Progenitor cell of endocrine pancreas (in vitro differentiated cells): ENCODE measurements at places on chromosomes 2 and 18. TPM values are rescaled to one million over a fixed set of nuclear protein-coding genes. Genes with fewer than 3 reads are reported as not detected.

GRCh38 chr18:43160509-43160908, 45.0 kb upstream of the RIT2 start:
- H3K4me3 ChIP-seq: no peak overlapping the region
- no peaks in the 10 kb centered on the region for H3K27me3 ChIP-seq
- H3K4me1 ChIP-seq: no peaks in the 10 kb centered on the region
- no peak for DNase-seq
- no peaks in the 10 kb centered on the region for H3K36me3 ChIP-seq

Gene NEU4
- 1.3 and 1.4 TPM in 2 replicates for total RNA-seq

Gene POTEJ
- 0.19 and 0.24 TPM in 2 replicates for total RNA-seq

Gene HSPD1
- total RNA-seq: 403 and 409 TPM in 2 replicates

GRCh38 chr18:50697509-50697908, 122.3 kb downstream of the MRO start:
- no peaks in the 10 kb centered on the region for H3K36me3 ChIP-seq
- H3K27ac ChIP-seq: no peak overlapping the region
- H3K4me3 ChIP-seq: no peak overlapping the region

DNA sequence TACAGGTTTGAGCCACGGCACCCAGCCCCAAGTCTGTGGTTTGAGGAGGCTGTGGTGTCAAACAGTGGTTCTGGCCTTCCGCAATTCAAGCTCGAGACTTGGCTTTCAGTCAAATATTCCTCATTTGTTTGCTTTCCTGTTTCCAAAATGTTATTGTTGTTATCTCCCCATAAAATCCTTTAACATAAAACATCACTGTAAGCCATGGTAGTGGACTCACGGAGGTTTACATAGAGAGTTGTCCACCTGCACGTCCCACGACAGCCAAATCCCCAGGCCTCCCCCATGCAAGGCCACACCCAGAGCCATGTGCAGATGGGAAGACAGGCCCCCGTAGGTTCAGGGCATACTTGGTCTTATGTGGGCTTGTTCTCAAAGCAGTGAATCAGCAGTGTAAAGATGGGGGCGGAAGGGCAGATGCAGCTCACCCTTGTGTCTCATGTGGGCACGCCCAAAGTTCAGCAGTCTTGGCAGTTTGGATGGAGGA, 18.9 kb upstream of the ST3GAL5 start:
- H3K27me3 ChIP-seq: peaks cover 4% of the 10 kb centered on the region
- H3K4me3 ChIP-seq: no peak overlapping the region
- no peak overlapping the region for H3K27ac ChIP-seq
- H3K36me3 ChIP-seq: no peaks in the 10 kb centered on the region
- DNase-seq: no peak
- H3K4me1 ChIP-seq: peaks cover 8% of the 10 kb centered on the region

DNA sequence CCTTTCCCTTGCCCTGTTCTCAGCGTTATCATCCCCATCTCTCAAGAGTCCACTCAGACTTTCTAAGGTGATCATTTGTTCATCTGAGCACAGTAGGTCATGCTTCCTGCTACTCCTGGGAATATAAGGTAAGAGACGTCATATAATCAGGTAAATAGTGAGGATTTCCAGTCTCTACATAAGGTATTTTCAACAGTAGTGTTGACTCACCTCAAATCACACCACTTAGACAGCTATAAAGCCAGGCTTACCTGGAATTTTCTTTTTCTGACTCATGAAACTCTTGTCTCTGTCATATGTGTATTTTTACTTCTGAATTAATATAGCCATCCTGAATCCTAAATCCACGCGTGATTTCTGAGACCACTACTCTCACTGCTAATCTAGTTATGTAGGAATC, 443.2 kb downstream of the ARHGAP15 start:
- no peaks in the 10 kb centered on the region for H3K36me3 ChIP-seq
- no peaks in the 10 kb centered on the region for H3K4me1 ChIP-seq
- H3K4me3 ChIP-seq: no peak overlapping the region
- H3K27ac ChIP-seq: no peak overlapping the region

Gene KLHL30
- 0.07 and 0.13 TPM in 2 replicates for total RNA-seq

DNA sequence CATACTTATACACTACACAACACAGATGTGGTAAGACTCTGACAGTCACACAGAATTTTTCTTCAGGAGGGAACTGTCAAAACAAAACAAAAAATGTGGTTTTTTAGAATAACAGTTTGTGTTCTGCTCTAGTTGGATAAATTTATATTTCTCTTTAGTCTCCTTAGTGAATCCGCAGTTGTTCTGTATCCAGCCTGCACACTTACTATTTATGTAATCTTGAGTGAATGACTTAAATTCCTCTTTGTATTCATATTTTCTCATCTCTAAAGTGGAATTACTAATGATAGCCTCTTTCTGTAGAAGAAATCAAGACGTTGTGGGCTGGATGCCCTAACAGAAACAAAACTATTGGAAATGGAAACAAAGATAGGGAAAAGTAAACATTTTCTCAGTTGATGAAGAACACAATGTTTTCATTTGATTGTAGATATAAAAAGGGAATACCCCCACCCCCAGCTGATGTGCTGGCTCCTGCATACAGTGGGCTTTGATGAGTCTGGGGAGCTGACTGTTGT, 375.2 kb downstream of the TRIB2 start:
- H3K4me3 ChIP-seq: no peak overlapping the region
- no peak overlapping the region for H3K27ac ChIP-seq
- peaks cover 8% of the 10 kb centered on the region for H3K4me1 ChIP-seq

Gene SRD5A2
- 0.07 TPM in 1 of 2 replicates, not detected in the other for total RNA-seq

Gene MITD1
- total RNA-seq: 37.8 and 38.4 TPM in 2 replicates

GRCh38 chr2:84857566-84857965, 23.3 kb downstream of the TRABD2A start:
- no peak for DNase-seq
- no peaks in the 10 kb centered on the region for H3K36me3 ChIP-seq
- no peak overlapping the region for H3K27ac ChIP-seq
- no peaks in the 10 kb centered on the region for H3K4me1 ChIP-seq

DNA sequence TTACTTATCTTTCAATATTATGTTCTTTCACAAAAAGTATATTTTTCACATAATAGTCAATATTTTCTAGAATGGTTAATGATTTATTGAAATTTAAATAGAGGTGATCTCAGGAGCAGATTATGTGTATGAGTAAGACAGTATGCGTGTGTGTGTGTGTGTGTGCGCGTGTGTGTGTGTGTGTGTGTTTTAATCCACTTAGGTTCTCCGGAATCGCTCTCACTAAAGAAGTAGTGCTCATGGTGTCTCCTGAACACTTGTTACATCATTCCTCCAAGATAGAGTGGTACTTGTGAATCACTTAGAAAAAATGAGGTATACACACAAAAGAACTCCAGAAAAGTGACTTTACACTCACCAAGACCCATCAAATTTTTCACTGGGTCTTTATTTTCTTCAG, 91.0 kb upstream of the KCNH7 start:
- H3K4me1 ChIP-seq: peaks cover 9% of the 10 kb centered on the region

Gene KIF5C
- total RNA-seq: 26.8 and 27.3 TPM in 2 replicates

- no peaks in the 10 kb centered on the region for H3K36me3 ChIP-seq
- no peaks in the 10 kb centered on the region for H3K27me3 ChIP-seq
- no peak for DNase-seq
- no peak overlapping the region for H3K27ac ChIP-seq
- H3K4me3 ChIP-seq: no peak overlapping the region
Observed at GRCh38 chr2:137826373-137827372, 137.6 kb upstream of the HNMT start.

- no peak overlapping the region for H3K4me3 ChIP-seq
- peaks cover 17% of the 10 kb centered on the region for H3K4me1 ChIP-seq
- H3K27ac ChIP-seq: no peak overlapping the region
- H3K27me3 ChIP-seq: no peaks in the 10 kb centered on the region
Observed at GRCh38 chr2:67169417-67170140, 227.6 kb upstream of the ETAA1 start.

GRCh38 chr2:203450561-203450960, 84.5 kb downstream of the RAPH1 start:
- no peak for DNase-seq
- no peak overlapping the region for H3K27ac ChIP-seq
- H3K27me3 ChIP-seq: no peaks in the 10 kb centered on the region
- peaks cover 2% of the 10 kb centered on the region for H3K36me3 ChIP-seq

Gene SPAG16
- 52.8 and 54.4 TPM in 2 replicates for total RNA-seq

Gene TRABD2A
- 1.4 and 2.0 TPM in 2 replicates for total RNA-seq

Gene C2orf81
- total RNA-seq: 11.3 and 13.4 TPM in 2 replicates

DNA sequence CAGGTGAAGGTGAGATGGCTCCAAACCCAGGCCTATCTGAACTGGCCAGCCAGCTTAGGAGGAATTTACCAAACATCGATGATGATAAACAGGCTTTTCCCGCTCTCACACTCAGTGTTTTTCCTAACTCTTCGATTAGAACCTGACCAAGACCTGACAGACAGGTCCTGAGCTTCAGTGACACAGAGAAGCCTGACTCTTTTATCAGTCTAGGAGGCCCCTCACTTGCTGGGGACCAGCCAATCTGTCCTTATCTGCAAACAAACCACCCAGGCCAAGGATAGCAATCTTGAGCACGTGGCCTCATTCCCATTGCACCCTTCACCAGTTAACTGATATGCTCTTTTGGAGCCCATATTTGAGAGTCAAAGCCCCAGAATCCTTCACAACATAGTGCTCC, 1.9 kb upstream of the ITSN2 start:
- no peaks in the 10 kb centered on the region for H3K27me3 ChIP-seq
- peaks cover 13% of the 10 kb centered on the region for H3K4me1 ChIP-seq
- no peaks in the 10 kb centered on the region for H3K36me3 ChIP-seq
- H3K4me3 ChIP-seq: peak overlapping the region; percentile 7
- no peak overlapping the region for H3K27ac ChIP-seq

Gene PDIA6
- total RNA-seq: 248 and 249 TPM in 2 replicates

- peaks cover 11% of the 10 kb centered on the region for H3K36me3 ChIP-seq
- H3K4me1 ChIP-seq: peaks cover 32% of the 10 kb centered on the region
- no peak overlapping the region for H3K4me3 ChIP-seq
- no peaks in the 10 kb centered on the region for H3K27me3 ChIP-seq
Observed at GRCh38 chr2:159093497-159093896, 125.1 kb downstream of the TANC1 start.

Gene GAL3ST2
- total RNA-seq: 0.51 and 0.84 TPM in 2 replicates

Gene KCNE4
- total RNA-seq: 0.60 and 0.72 TPM in 2 replicates

DNA sequence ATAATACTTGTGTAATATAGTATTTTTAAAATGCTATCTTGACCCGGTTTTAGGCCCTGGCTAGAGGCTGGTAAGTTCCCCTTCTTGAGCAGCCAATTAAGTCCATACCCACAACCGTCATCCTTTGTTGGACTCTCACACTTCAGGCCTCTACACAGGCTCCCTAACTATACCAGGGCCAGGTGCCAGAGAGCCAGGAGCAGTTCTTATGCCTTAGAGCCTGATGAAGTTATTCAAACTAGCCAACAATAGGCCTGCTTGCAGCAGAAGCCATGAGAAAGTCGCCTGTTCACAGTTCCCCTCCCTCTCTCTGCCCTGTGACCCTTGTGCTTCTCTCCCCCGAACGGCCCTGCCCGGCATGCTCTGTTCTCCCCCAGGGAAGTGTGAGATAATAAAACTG, 454.2 kb upstream of the KLHL29 start:
- DNase-seq: no peak
- no peaks in the 10 kb centered on the region for H3K4me1 ChIP-seq
- H3K27ac ChIP-seq: no peak overlapping the region
- no peaks in the 10 kb centered on the region for H3K36me3 ChIP-seq
- no peaks in the 10 kb centered on the region for H3K27me3 ChIP-seq
